ENCODE measurements at places on chromosomes 13 and 19.

DNA sequence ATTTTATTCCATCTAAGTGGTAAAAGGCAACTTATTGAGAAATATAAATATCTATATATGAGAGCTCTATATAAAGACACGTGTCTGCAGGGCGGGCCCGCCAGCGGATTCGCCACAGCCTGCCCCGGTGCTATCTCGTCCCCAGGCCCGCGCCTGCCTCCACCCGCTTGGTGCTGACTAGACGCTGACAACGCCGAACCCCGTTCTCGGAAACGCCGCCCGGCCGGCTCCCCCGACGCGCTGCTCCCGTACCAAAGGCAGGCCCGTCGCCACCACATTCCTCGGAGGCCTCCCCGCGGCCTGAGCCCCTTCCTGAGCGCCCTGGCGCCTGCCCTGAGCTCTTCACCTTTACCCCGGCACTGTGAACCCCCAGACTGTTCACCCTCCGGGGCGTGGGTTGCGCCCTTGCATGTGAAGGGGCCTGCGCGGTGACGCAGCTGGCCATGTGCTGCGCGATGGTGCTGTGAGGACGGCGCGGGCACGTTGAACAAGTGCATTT is 6.0 kb downstream of the PLEKHJ1 start:
- DNase-seq = no peak

DNA sequence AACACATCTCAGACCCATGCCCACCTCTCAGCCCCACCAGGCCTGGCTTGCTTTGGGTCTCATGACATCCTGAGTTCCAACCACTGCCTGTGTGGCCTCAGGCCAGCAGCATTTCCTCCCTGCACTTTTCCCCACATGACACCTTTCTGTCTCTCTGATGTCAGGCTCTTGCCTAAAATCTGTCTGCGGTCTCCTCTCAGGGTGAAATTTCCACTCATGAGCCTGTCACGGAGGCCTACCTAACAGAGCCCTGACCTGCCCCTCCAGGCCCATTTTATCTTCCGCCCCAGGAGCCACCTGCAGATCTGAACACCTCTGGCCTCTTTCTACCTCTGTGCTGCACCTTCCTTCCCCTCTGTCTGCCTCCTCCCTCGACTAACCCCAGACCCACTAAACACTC is 93.5 kb downstream of the ZDHHC20 start:
- DNase-seq = no peak

DNA sequence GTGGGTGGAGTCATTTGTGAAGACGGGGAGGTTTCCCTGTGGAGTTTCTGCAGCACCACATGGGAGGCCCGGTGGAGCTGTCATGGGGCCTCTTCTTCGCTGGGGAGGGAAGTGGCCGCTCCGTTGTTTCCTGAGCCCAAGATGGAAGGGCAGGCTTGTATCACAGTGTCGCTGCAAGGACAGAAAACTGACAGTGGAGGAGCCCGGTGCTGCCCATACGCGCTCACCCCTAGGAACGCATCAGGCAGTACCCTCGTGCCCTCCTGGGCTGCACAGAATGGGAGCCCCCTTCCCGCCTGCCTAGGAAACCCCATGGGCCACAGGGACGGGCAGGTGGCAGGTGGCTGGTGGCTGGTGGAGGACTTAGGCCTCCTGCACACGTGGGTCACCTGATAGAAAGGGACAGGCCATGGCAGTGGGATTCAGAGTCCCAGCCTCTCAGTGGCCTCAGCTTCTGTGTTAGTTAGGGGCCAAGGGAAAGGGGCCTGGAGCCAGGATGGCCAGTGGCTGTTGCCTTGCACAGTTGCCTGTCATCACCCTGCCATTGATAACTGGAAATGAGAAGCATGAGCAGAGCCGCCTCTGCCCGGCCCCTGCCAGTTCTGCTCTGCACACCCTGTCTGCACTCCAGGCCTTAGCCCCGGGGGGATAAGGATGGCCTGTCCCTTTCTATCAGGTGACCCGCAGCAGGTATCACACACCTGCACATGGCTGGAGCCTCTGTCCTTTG is 7.6 kb downstream of the COL4A2 start:
- DNase-seq = no peak

DNA sequence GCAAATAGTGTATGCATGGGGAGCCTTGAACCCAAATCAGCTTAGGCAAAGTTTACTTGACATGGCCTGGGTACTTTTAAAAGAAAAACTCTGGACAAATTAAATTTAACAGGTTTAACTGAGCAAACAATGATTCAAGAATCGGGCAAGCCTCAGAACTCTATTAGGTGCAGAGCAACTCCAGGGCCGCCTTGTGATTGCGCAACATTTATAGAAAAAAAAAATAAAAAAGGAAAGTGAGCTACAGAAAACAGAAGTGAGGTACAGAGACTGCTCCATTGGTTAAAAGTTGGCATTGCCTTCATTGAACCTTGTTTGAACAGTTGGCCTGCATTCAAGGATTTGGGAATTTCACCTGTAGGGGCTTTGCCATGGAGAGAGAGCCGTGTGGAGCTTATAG is 421.0 kb upstream of the TSHZ3 start:
- DNase-seq = no peak

DNA sequence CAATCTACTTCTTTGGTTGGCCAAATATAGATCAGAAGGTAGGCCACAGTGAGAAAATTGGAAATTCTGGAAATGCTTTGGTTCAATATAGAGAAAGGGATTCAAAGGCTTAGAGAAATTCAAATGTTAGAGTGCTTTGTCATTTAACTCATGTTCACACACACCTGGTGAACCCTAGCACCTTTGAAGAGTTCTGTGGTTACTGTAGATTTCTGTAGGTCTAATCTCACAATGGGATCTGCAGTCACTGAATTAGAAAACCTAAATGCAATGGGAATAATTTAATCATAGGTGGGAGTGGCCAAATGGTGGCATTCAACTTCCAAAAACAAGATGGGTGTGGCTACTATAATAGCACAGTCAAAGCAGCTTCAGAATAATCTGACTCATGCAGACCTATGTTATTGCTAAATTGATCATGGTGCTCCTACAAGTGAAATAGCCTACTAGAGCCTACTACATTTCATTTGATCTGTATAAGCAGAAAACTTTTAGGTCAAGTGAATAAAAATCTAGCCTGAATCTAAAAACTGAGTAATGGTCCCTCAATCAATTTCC is 1152.9 kb downstream of the PCDH9 start:
- DNase-seq = no peak

GRCh38 chr13:109764470-109765291 is 21.7 kb downstream of the IRS2 start:
- no peak for DNase-seq

- no peak for DNase-seq
Observed at GRCh38 chr13:60170414-60170813, 6.7 kb upstream of the DIAPH3 start.

GRCh38 chr13:107395927-107396662 is 819.2 kb downstream of the LIG4 start:
- no peak for DNase-seq

DNA sequence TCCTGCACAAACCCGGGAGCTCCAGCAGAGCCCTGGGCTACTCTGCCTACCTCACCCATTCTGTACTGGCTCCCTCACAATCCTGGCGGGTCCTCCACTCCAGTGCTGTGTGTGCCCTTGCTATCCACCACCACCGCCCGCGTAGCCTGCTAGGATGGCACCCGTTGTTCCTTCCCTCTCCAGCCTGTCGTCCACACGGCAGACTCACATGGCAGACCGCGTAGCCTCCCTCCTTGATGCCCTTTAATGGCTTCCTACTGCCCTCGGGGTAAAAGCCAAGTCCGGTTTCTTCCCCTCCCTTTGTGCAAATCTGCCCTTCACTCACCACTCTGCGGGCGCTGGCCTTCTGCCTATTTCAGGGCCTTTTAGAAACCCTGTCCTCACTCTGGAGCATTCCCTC is 106.6 kb downstream of the RAB20 start:
- no peak for DNase-seq

DNA sequence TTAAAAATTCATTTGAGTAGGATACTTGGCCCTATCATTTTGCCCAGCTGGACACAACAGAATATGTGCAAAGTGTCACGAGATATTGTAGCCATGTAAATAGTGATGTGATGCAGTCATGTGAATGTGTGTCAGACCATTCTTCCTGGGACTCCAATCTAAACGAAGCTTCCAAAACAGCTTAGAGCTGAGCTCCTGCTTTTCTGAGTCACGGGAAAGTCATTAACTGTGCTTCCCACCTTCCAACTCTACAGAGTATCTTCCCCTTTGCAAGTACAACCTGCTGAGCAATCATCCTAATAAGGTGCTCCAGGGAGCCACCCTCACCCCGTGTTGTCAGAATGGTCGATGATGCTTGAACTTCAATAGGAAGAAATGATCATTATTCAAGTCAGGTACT is 294.7 kb downstream of the MYO16 start:
- DNase-seq = no peak

- DNase-seq = no peak
Observed at GRCh38 chr19:2683430-2684003, 19.0 kb downstream of the GNG7 start.

DNA sequence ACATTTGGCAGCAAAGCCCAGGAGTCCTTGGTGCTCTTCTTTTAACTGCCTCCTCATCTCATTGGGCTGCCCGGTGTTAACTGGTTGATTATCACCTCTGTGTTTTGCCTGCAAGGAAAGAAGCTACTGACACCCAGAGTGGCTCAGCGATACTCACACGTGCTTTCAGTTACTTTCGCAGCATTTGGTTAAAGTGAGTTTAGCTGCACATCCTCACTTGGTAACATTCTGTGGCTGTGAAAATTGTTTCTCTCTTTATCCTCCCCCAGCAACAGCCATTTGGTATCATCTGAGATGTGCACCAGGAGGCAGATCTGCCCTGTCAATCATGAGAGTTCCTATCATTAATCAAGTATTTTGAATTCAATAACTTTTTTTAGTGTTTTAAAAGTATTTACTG is 44.6 kb upstream of the GPR183 start:
- no peak for DNase-seq

GRCh38 chr19:47322058-47322457 is 9.9 kb upstream of the C5AR2 start:
- DNase-seq = no peak

GRCh38 chr19:12611361-12611699 is 610 bp downstream of the ZNF791 start:
- DNase-seq = no peak

- DNase-seq = no peak
Observed at GRCh38 chr13:45765464-45765863, 63.3 kb downstream of the CBY2 start.

DNA sequence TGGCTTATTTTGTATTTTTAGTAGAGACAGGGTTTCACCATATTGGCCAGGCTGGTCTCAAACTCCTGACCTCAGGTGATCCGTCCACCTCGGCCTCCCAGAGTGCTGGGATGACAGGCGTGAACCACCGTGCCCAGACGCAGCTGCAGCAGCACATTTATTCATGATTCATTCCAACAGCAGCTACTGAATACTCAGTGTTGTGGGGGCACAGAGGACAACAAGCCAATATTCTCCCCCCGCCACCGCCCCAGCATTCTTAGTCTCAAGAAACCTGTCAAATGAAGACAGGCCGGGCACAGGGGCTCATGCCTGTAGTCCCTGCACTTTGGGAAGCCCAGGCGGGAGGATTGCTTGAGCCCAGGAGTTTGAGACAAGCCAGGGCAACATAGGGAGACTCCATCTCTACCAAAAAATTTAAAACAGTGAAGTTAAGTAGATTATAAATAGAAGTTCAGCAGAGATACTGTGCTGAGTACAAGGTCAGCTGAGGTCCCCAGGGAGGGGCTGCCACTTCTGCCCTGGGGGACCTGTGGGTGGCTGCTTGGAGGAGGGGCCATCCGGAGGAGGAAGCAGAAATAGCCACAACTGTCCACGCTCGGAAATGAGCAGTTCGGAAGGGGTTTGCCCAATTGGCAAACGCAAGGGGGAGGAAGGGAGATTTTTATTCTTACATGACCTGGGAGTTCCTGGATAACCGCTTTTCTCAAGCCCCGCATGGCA is 4.3 kb downstream of the DOT1L start:
- DNase-seq = no peak

GRCh38 chr19:31332096-31332495 is 17.1 kb downstream of the TSHZ3 start:
- no peak for DNase-seq

DNA sequence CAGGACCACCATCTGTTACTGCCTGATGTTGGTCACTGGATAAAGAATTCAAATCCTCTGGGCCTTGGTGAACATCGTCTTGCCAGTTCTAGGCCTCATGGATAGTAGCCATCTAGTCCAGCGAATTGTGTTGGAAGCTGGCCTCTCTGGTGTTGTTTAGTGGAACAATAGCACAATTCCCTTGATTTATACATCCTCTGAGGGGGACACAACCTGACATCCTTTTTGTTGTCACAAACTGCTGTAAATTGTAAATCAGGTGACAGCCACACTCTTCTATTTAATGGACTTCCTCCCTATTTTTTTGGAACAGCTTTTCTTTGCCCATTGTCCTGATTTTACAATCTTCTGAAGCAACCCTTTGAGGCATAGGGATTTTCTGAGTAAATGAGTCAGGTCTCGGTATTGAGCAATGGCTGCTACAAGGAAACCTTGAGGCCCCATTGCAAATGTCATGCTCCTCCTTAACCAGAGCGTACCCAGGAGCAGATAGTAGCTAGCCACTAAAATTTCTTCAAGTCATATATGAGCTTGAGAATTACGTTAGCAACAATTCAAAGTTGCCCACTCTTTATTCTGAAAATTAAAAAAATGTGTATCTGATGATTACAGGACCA is 263.3 kb downstream of the COG6 start:
- no peak for DNase-seq

DNA sequence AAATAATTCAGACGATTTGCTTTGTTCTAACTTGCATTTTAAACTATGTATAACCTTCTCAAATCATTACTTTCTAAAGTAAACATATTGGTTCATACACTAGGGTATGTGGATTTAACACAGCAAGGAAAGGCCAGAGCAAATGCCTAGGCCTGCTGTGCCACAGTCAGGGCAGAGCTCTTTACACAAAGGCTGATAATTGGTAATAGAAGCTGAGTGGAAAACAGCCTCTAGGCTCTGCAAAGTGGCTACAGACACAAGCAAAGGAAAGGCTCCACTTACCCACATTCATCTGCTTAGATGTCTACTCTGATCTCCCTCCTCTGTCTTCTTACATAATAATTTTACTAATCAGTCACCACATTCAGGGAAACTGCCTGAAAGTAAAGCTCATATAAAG is 382.9 kb downstream of the OLFM4 start:
- no peak for DNase-seq

DNA sequence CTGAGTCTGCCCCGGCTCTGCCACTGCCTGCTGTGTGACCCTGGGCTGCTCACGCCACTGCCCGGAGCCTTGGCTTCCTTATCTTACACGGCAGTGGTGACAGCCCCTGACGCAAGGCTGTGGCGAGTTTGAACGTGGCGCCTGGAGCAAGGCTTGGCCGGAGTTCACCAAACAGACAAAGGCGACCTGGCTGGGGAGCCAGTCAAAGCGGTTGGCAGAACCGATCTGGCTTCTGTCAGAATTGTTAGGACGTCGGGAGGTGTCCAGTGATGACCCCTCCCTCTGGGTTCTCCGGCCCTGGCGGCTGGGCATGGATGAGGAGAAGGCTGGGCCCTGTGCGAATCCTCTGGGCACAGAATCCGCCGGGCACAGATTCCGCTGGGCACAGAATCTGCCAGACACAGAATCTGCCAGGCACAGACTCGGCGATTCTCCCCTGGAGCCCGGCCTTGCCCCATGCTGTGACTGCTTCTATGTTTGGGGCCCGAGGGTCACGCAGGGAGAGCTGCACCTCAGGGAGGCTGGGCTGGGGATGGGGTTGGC is 11.7 kb upstream of the TMEM255B start:
- no peak for DNase-seq

All from T-helper 17 cell (primary cell).